ENCODE measurements at places on chromosomes 7 and 10.

- DNase-seq: no peak
Measured at GRCh38 chr10:66837335-66837734, 88.5 kb upstream of the LRRTM3 start.

GRCh38 chr10:59336632-59337031 lies 25.7 kb downstream of the FAM13C start:
- no peak for DNase-seq

DNA sequence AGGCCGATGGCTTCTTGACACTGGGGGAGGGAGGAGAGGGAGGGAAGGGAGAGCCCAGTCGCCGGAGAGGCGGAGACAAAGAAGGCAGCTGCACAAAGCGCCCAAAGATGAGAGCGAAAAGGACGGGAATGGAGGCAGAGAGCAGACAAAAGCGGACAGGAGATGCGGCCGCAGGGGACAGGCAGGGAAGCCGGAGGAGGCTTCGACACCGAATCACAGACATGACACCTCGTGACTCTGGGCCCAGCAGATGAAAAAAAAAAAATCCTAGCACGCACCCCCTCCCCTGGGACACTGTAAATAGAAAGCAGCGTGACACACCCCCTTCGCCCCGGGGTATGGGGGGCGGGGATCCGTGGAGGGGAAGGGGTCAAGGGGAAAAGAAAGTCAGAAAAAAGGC lies 976 bp downstream of the NAT16 start:
- DNase-seq: no peak

DNA sequence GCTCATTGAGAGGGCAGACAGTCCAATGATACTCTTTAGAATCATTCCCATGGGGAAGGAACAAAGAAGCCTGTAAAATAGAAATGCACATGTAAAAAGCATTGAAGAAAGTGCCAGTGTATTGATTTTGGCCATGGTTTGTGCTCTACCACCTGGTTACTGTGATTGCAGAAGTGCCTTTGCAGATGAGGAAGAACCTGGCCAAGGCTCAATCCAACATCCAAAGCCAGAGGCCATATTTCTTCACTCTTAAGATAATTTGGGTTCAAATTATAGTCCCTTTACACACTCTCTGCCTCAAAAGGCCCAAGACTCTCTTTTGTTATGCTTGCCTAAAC lies 122.1 kb downstream of the EGFR start:
- DNase-seq: no peak

- no peak for DNase-seq
Measured at GRCh38 chr7:103423467-103424179, 22.4 kb downstream of the SLC26A5 start.

DNA sequence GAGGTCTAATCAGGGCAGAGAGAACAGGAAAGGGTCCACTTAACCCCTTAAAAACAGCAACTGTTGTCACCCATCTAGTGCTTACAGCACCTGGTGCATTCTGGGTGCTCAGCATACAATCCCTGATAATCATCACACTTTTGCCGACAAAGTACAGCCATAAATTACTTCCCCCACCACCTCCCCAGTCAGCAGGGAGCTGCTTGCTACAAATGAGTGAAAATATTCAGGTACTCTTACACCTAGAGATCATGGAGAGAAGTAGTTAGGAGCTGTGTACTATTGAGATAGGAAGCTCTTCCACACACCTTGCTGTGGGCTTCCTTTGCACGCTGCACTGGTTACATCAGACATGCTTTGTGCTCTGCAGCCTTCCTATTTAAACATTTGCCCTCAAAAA lies 723.5 kb upstream of the GALNT17 start:
- no peak for DNase-seq

- DNase-seq: no peak
Measured at GRCh38 chr10:49180444-49180860, 7.7 kb downstream of the TMEM273 start.

DNA sequence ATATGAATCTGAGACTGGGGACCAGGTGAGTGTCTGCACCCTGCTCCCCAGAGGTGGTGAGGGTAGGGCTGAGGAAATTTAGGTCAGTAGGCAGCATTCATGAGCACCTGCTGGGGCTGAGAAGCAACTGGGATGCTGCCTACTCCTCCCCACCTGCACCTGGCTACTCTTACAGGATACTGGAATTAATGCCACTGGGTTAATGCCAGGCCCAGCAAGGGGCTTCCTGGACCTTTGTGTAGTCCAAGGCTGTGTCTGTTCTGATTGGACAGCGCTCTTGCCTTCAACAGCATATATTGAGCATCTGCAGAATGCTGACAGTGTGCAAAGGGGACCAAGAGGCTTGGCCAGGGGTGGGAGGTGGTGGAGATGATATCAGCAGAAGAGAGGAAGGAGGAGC lies 32.1 kb downstream of the ADCYAP1R1 start:
- DNase-seq: no peak

GRCh38 chr7:94414481-94414880 lies 19.8 kb downstream of the COL1A2 start:
- no peak for DNase-seq

GRCh38 chr10:25687521-25687920 lies 246.5 kb upstream of the MYO3A start:
- DNase-seq: no peak

DNA sequence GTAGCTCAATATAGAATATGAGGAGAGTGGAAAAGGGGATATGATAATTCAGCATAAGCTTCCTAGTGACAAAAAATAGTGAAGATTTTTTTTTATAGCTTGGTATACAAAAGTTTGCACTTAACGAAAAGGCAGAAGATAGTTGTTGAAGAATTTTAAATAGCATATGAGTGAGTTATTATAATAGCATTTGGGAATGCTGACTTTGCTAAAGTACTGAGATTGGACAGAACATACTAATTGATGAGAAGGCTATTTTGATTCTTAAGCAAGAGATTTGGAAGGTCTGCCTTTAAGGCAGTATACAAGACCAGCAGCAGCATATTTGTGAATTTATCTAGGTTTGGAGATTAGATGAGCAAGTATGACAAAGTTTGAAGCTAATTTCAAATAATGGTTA lies 600.9 kb upstream of the POT1 start:
- DNase-seq: no peak

- no peak for DNase-seq
Measured at GRCh38 chr10:114987995-114988394, 50.0 kb downstream of the TRUB1 start.

DNA sequence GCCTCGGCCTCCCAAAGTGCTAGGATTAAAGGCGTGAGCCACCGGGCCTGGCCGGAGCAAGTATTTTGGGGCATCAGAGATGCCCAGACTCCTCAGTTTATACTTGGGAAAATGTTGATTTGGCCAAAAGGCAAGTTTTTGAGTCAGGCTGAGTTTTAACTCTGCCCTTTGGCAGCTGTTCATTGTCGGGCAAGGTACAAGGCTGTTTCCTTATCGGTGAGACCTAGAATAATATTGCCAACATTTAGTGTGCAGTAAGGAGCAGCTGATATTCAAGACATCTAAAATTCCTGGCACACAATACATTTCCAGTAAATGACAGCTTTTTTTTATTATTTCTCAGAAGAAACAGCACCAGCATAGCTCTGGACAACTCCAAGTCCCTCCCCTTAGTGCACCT lies 147.6 kb upstream of the C7orf33 start:
- no peak for DNase-seq

GRCh38 chr7:6375348-6376101 lies 72.2 kb downstream of the DAGLB start:
- peak; percentile 33 for DNase-seq

DNA sequence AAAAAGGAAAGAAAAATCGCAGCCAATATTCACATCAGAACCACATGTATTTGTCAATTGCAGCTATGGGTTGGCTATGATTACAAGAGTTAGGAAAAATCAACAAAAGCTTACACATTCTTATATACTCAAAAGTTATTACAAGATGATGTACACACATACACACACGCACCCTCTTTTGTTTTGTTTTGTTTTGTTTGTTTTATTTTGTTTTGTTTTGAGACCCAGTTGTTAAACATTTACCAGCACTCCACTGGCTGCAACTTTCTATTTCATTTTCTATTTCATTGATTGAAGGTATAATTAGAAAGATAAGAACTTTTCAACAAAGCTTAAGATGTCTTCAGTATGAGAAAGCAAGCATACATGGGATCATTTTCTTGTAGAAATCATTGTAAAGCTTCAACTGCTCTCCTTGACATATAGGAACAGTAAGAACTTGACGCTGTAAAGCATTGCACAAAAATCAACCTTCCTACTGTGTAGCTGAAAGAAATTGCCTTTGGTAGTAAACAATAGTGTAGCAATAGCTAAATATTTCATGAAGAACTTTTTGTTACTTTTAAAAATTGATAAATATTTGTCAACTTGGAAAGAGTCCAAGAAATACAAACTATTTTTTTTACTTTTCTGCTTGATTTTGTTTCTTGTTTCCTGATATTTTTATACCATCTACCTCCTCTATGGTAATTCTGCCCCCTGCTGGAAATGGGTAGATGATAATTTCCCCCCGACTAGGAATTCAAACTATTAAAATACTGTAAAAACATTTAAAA lies 205.9 kb downstream of the MBL2 start:
- DNase-seq: no peak

- DNase-seq: no peak
Measured at GRCh38 chr10:71590781-71591350, 128.7 kb downstream of the C10orf105 start.

DNA sequence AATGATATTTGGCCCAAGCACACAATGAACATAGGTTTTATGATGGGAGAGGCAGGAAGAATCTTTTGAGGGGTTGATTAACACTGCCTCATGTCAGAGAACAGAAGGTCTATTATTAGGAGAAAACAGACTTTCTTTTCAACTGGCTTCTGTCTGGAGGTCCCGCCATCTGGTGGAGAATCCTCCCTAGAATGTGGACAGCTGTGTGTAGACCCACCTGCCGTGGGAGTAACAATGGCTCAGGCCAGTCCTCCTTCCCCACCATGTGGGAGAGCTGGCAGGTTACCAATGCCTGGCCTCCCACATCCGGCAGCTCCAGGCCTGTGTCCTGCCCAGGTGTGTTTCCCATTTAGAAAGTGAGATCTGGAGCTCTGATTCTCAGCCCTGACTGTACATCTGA lies 70.4 kb upstream of the AOAH start:
- no peak for DNase-seq

GRCh38 chr10:52965938-52966401 lies 193.4 kb upstream of the MBL2 start:
- no peak for DNase-seq

DNA sequence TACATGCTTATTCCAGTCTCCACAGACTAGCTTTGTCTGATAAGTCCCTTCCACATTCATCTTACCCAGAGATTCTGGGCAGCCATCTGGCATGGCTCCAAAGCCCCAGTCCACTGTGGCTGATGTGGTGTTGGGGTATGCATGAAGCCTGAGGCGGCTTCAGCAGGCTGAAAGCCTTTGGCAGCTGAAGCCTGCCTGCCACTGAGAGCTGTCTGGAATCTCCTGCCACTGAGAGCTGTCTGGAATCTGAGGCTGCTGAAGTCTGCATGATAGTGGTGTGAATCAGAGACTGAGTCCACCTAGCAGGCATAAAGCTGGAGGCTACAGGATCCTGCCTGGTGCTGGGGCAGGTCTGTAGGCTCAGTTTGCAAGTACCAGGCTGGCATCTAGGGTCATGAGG lies 87.1 kb downstream of the DYNC1I1 start:
- no peak for DNase-seq

DNA sequence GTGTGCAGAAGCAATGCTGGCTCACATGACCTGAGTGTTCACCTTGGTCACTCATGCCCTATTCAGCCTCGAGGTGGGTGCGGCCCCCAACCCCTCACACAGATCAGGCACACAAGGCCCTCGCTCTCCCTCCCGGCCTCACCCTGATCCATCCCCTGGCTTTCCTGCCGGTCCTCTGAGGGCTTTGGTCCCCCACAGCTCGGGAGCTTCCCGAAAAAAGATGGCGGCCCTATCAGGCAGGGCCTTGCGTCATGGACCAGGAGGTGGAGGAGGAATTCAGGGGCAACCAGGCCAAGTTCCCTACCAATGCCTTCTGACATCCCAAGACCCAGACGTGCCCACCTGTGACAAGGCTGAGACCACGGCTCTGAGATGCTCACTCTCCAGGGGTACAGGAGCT lies 43.7 kb upstream of the DNAAF5 start:
- DNase-seq: no peak

GRCh38 chr7:130371046-130371445 lies 9.2 kb upstream of the CPA1 start:
- DNase-seq: no peak

DNA sequence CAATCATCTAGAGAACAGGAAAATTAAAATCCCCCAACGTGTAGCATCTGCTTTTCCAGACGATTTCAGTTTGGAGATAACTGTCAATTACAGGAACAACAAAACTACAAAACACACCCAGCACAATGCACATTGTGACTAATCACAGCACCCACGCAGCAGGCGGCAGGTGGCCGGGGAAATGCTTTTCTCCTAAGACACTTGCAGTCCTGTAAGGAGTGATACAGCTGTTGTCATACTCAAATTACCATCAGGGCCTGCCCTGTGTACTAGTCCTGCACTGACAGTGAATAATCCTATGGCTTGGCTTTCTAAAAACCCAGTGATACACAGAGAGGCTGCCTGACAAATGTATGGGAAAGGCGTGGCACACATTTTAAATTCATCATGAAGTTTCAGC lies 37.8 kb downstream of the COBL start:
- no peak for DNase-seq

GRCh38 chr10:19783721-19784120 lies 32.5 kb upstream of the PLXDC2 start:
- no peak for DNase-seq

GRCh38 chr10:29131952-29132547 lies 156.8 kb upstream of the LYZL1 start:
- DNase-seq: no peak

DNA sequence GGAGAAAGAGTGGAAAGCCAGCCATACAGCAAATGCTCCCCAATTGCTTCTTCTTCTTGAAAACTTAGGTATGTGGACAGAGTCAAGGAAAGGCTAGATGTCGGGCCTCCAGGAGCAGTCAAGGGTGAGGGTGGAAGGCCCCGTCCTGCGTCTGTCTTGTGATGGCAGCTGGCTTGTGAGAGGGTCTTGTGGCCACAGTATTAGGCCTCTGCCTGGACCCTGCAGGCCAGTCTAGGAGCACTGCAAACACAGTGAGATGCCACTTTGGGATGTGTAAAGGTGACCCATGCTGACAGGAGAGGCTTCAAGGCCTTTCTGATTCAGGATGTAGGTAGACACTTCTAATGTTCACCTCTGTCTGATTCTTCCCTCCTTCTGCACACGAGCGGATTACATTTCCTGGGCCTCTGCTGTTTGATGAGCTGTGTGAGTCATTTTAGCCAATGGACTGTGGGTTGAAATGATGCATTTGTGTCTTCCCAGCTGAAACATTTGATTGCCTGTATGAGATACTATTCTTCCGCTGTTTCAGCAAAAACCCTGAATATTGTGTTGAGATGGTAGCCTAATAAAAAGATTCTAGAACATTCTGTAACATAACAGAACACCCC lies 135.4 kb downstream of the EMX2 start:
- no peak for DNase-seq

DNA sequence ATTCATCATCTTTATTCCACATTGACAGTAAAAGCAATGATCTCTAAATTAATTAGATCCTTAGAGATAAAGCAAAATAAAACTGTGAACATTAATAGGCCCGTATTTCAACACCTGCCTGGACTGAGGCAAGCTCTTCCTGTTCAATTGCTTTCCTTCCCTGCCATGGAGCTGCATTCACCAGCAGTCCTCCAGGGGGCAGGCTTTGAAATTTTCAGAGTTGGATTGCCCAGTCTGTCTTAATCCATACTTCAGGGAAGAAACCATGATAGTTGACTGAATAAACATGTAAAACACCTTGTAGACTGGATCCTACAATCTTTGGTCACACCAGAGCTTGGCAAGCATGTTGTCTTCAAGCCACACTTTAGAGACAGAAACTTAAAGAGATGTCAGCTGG lies 936.6 kb downstream of the NRG3 start:
- DNase-seq: no peak

GRCh38 chr7:132440151-132440550 lies 136.1 kb downstream of the PLXNA4 start:
- no peak for DNase-seq
